Epithelial cell of proximal tubule (primary cell): ENCODE measurements at places on chromosomes 4 and X.
A peak's percentile ranks its signal among the peaks of the same experiment; 100 is the strongest.

GRCh38 chr4:1488357-1488756, 82.1 kb upstream of the NKX1-1 start:
- no peak for DNase-seq

- no peak for DNase-seq
These were observed 297.9 kb upstream of the LCORL start for GRCh38 chr4:18319431-18319830.

GRCh38 chrX:25296850-25297249, 281.1 kb upstream of the ARX start:
- DNase-seq: no peak

DNA sequence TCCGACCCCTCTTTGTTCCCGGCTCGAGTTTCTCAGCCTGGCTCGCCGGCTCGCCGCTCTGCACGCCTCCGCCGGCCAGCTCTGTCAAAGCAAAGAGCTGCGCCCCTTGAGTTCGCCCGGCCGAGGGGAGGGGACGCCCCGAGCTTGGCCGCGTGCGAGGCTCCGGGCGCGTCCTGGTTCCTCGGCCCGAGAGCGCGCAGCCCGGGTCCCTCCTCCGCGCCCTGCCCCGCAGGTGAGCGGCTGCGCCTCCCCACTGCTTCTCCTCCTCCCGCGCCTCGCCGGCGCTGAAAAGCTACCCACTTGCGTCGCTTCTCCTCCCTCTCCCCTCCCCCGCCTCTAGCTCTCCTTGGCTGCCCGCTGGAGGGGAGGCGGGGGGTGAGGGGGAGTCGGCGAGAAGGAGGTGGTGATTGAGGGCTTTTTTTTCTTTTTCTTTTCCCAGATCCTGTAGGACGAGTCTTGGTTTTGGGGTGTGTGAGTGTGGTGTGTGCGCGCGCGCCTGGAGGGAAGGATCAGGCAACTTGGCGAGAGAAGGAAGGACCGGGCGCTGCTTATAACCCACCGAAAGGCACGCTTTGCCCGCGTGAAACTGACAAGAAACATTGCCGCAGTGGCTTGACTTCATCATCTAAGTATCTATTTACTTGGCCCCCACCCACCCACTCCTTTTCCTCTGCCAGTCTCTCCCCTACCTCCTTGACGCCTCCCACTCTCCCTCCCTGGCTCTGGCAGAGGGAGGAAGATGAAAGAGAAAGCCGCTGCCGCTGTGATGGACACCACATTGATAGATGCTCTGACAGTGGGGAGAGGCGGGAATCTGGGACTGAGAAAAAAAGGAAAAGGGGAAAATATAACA, at the start of gene LEF1:
Gene LEF1, minus strand, starts transcription at position 262 of the 853 bp plus-strand sequence. CDS start 1,165 bp downstream, outside the sequence.
- no peak for DNase-seq

GRCh38 chr4:159966746-159967145, 863.9 kb downstream of the RAPGEF2 start:
- no peak for DNase-seq

DNA sequence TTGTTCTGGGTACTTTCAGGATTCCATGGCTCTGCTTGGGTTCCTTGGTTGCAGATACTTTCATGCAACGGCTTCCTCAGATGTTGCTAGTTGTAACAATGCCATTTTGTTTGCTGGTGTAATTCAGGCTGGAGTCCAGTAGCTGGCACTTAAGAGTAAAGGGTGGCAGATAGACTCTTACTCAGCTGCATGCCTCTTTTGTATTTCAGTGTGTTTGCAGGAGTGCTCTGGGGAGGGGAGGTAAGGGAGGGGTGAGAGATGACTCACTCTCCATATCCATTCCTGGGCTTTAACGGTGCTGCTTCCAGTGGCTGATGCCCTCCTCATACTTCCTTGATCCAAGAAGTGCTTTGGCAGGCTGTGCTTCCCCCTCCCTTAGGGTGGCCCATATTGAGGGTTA, 155.2 kb downstream of the ZNF330 start:
- DNase-seq: peak; percentile 90

DNA sequence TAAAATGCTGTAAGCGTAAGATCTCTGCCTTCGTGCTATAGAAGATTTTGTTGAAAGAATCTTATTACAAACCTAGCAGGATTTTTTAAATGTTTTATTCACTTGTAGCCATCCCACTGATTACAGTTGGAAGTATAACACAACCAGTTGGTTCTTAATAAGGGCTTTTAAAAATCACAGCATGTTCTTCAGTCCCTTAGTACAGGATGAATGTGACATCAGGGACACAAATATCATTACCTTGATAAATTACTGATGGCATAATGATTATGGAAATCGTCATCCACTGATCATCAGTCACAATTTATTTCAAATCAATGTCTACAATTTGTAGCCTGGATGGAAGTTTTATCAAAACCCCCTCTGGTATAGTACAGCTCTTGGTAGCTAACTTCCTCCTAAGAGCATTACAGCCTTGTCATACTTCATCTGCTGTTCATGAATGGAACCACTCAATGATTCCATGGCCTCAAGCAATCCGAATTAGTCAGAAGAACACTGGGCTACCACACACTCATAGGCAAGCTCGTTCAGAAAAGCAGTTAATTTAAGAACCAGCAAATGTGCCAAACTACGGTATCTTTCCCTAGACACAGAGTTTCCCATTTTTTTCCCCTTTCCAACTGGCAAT, 389.2 kb upstream of the TENM3 start:
- DNase-seq: no peak

- no peak for DNase-seq
These were observed 51.2 kb downstream of the DCUN1D4 start for GRCh38 chr4:51894059-51894645.

- no peak for DNase-seq
These were observed 123.1 kb upstream of the GPM6A start for GRCh38 chr4:175935016-175935661.

- DNase-seq: no peak
These were observed 108.7 kb upstream of the ATP6AP2 start for GRCh38 chrX:40471965-40472648.
